ENCODE measurements at places on chromosomes 4 and X.

- no peak for DNase-seq
Observed at GRCh38 chrX:136034668-136035067, 49.4 kb downstream of the SLC9A6 start.

- no peak for DNase-seq
Observed at GRCh38 chr4:83910693-83911092, 374.8 kb downstream of the GPAT3 start.

DNA sequence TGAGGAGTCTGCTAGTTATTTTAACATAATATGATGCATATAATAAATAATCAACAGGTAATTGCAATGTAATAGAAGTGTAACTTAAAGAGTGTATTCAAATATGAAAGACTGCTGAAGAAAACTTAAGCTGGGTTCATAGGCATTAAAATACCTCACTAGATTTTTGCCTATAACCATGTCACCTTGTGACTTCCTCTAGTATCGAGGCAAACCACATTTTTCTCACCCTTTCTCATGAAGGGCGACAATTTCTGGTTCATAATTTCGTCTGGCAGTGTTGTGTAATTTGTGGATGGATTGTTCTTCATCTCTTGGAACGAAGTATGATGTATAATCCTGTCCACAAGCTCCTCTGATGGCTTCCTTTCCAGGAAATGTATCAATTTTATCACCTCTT is 16.0 kb downstream of the SULT1E1 start:
- no peak for DNase-seq

GRCh38 chr4:956531-957230 is 16.7 kb downstream of the DGKQ start:
- no peak for DNase-seq

DNA sequence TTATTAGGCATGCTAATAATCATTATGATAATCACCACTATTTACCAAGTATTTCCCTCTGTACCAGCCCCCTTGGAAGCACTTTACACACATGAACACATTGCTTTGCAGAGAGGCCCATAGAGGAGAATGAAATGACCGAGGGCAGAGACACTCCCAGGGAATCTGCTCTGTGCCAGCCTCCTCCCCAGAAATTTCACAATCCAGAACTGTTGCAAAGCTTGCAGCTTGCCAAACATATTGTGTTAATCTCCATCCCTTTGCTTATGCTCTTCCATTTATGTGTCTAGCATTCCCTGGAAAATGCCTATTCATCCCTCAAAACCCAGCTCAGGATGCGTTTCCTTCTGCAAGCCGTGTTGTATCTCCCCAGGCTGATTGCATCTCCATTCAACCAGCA is 37.8 kb downstream of the CYTL1 start:
- DNase-seq, result no peak

DNA sequence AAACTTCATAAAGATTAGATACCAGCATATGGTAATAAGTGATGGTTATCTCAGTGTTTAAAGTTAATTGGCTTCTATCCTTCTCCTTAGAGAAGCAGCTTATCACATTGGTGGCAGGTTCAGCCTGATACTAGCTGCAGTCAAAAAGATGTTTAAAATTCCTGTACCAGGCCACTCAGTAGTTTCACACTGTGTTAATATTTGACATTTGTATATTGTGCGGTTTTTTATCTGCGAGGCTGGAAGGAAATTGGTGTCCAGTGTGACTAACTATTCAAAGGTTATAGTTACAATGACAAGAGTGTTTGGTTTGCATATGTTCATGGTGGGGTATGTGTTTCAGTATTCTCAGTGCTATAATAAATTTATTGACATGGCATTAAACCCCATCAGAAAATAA is 27.5 kb upstream of the TBC1D8B start:
- no peak for DNase-seq

- DNase-seq, result no peak
Observed at GRCh38 chr4:107647591-107647990, 72.4 kb downstream of the PAPSS1 start.

GRCh38 chr4:25123236-25123635 is 37.0 kb downstream of the SEPSECS start:
- no peak for DNase-seq

GRCh38 chr4:169279108-169279507 is 8.4 kb upstream of the SH3RF1 start:
- DNase-seq, result no peak

Data from NCI-H1417 (cell line).